Aorta (tissue), 5 donors: ENCODE measurements at places on chromosomes 13 and 19. TPM values are rescaled to one million over a fixed set of nuclear protein-coding genes. Genes with fewer than 3 reads are reported as not detected.

GRCh38 chr13:40170982-40171381 is 495.5 kb downstream of the FOXO1 start:
- DNase-seq: no peak

Gene ARL11
- polyA plus RNA-seq: 1.8 TPM

GRCh38 chr13:40920826-40921225 is 98.3 kb downstream of the ELF1 start:
- no peak for DNase-seq

DNA sequence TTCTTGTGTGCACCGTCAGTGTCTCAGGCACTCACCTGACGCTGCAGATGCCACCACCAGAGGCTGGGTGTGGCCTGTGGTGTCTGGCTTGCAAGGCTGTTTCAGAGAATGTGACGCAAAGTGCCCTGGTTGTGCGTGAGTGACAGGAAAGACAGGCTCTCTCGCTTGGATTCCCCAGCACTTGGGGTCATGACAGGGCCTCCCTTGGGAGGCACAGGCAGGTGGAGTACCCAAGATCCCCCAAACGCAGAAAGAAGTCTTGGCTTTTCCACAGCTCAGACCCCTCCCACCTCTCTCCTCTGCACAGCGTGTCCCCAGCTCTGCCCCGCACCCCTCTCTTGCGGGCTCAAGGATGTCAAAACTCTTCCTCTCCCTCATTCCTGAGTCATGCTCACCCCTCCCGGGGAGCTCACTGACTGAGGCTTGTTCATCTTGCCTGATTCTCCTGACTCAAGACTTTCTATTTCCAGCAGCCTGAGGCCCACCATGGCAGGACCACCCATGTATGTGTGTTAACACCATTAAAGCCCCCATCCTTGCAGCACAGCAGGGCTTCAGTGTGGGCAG is 21.0 kb downstream of the DHX34 start:
- DNase-seq: no peak

DNA sequence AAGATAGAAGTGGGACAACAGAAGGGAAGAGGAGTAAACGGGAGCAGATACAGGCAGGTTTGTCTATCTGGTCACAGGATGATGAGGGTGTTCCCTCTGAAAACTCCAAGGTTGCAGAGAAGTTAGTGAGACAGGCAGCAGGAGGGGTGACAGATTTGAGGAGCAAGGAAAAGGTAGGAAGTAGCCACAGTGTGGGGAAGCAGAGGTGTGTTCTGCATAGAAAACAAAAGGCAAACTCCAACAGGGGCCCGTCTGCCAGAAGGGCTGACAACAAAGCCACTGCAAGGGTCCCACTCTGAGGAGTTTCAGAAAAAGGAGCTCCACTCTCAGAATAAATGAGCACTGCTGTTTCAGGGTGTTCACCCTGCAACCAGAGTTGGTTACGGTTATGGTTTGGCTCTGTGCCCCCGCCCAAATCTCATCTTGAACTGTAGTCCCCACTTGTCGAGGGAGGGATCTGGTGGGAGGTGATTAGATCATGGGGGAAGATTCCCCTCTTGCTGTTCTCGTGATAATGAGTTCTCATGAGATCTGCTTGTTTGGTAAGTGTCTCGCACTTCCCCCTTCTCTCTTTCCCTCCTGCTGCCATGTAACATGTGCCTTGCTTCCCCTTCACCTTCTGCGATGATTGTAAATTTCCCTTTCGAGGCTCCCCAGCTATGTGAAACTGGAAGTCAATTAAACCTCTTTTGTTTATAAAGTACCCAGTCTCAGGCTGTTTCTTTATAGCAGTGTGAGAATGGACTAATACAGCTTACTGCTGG is 32.1 kb downstream of the SMAD9 start:
- DNase-seq: no peak

DNA sequence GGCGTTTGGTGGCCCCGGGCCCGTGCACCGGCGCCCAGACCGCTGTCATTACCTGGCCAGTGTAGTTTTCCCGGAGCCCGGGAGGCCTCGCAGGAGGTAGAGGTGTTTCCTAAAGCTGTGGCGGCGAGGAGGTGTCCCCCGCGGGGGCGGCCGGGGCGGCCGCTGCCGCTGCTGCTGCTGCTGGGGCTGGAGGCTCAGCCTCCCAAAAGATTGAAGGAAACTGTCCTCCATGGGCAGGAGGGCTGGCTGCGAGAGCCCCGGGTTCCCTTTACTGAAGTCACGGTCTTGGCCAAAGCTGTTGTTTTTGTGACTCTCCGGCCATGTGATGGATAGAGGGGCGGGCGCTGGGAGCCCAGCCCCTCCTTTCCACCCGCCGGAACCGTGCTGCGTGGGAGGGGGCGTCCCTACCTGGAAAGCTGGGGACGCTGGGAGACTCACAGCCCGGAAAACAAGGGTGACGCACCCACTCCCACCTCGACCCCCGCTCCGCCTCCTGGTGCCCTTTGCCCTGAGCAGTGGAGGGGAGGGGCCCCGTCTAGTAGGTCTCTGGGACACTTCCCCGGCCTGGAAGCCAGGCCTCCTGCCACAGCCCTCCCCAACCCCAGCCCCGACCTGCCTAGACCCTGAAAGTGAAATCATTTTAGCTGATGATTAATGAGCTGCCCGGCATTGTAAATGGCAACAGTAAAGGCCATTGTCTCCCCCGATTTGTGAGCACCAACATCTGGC is at the start of gene N4BP2L1:
Gene N4BP2L1, minus strand, starts transcription at position 279 of the 729 bp plus-strand sequence. Its CDS starts 48 bp downstream, at position 231.
- peak; percentile 87 for DNase-seq

- no peak for DNase-seq
These were observed 1163.9 kb downstream of the DIAPH3 start for GRCh38 chr13:58999851-59000250.

DNA sequence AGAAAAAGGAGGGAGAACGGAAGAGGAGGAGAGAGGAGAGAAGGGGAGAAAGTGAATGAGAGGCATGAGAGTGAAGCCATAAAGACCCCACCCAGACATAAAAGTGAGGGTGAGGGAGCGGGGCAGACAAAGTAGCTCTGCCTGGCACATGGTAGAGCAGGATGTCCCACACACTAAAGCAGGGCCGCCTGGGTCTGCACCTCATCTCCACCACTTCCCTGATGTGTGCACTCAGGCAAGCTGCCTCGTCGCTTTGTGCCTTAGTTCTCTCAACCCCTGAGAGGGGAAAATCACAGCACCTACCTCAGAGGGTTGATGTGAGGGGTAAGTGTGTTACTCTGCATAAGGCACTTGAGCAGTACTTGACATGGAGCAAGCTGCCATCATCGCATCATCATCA is 488.1 kb downstream of the COG6 start:
- no peak for DNase-seq

DNA sequence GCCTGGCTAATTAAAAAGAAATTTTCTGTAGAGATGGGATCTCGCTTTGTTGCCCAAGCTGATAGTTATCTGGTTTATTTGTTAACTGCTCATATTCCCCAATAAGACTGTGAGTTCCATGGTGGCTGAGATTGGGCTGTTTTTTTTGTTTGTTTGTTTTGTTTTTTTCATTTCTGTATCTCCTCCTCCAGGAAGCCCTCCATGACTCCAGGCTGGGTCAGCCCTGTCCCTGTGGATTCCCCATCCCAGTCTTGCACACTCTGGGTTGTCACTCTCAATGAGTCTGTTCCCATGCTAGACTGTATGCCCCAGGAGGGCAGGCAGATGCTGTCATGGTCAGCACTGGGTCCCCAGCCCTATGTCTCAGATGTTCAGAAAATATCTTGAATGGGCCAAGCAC is 2.9 kb downstream of the EML2 start:
- DNase-seq: no peak

DNA sequence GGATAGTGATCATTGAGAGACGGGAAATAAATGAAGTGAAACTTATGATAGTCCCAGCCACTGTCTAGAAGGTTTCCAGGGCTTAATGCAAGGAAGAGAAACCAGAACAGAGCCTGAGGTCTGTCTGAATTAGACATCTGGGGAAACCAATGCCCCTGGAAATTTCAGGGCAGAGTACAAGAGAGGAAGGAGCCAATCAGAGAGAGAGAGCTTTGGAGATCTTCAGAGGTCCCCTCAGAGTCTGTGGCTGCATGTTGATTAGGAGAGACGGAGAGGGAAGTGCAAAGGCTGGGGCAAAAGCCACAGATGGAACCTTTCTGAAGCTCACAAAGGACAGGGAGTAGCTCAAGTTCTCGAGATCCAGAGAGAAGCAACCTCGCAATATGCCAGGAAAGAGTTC is 378.0 kb downstream of the DNAJC15 start:
- no peak for DNase-seq

- no peak for DNase-seq
These were observed 945.0 kb upstream of the PCDH20 start for GRCh38 chr13:62360609-62361008.

- DNase-seq: no peak
These were observed 196.5 kb upstream of the TSHZ3 start for GRCh38 chr19:31545777-31546176.

DNA sequence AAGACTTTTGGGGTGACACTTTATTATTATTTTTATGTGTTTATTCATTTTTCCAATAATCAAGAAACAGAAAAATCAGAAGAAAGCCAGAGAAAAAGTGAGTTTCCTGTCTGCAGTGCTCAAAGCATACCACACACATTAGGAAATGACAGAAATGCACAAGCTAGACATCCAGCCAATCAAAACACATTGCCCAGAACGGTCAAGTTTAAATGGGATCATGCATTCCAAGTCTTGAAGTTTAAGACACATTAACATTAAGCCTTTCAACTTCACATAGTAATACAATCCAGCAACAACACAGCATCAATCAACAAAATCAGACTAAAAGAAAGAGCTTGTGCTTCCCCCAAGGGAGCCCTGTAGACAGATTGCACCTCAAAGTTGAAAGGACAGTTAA is 28.7 kb upstream of the MEDAG start:
- DNase-seq: no peak

Gene FLT3
- 0.50 TPM for polyA plus RNA-seq

DNA sequence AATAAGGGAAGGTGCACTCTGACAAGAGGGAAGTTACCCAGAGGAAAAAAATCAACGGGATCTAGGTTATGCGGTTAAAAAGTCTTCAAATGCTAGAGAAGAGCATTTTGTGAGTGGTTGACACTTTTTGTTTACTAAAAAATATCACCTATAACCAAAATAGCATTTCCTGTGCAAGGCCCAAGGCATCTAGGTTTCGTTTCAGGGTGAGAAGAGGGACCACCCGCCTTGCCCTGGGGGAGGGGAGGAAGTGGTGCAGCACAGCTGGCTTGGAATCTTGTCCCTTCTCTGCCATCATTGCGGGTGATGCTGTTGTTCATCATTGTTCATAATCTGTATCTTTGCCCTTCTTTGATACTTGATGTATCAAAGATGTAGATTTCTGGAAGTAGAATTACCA is 80.6 kb downstream of the NUFIP1 start:
- DNase-seq: no peak

GRCh38 chr13:27857282-27857681 is 62.5 kb upstream of the PDX1 start:
- no peak for DNase-seq
